H9 (cell line): ENCODE measurements at places on chromosomes 3 and 15. TPM values are rescaled to one million over a fixed set of nuclear protein-coding genes. Genes with fewer than 3 reads are reported as not detected.

- no peak for DNase-seq
Observed at GRCh38 chr3:119417771-119418512, 45.5 kb downstream of the TMEM39A start.

DNA sequence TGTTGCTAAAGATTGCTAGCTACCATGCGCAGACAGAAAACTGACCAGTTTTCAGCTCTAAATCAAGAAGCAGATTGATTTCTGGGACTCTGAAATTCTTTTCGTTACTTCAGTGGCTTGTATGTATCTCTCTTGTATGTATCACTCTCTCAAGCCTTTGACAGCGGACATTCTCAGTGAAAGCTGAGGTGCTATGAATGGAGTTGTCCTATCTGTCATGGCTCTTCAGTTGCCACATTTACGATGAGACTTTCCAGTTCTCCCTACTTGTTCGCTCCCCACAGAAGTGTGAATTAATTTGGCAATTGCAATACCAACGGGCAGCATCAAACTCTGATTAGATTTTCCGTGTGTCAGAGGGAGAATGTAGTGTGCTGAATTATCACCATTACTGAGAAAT lies 432.4 kb downstream of the GRM7 start:
- DNase-seq = no peak

DNA sequence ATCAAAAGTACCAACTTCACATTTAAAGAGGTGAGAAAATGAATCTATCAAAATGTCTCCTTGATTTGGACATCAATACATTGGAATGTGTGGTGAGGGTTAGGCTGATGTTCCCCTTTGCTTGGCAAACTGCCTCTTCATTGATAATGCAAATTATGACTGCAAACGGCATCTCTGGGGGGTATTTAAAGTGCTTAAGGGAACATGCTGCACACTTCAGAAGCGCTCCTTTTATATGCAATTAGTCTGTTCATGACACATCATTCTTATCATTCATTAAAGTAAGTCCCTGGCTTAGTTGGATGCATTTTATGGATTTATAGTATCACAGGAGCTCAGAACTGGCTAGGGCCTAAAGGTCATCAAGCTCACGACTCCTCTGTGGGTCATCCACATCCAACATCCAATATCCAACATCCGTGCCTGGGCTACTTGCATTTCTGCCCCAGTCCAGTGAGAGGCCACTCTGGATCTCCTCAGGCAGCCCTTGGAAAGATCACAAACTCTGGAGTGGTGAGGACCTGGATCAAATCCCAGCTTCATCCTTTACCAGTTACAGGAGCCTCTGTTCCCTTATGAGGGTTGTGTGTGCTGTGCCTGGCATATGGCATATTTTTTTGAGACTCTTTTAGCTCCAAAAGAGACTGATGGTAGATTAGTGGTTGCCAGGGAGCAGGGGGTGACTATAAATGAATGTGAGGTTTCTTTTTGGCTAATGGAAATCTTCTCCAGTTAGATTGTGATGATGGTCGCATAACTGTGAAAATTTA lies 136.8 kb upstream of the FOXB1 start:
- DNase-seq = no peak

DNA sequence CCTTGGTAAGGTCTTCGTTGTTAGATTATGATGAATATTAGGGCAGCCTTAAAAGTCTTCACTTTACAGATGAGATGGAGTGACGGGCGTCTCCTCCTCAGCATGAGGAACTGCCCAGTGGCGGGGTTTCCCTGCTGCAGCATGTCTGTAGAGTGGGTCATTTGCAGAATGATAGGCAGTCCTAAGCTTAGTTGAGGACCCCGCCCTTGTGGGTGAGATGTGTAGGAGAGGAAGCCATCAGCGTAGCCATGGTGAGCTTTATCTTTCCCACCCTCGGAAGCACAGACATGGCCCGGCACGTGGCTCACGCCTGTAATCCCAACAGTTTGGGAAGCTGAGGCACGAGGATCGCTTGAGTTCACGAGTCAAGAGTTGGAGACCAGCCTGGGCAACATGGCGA lies 877 bp downstream of the NIT2 start:
- peak; percentile 41 for DNase-seq

- no peak for DNase-seq
Observed at GRCh38 chr15:35755237-35755802, 209.4 kb upstream of the DPH6 start.

DNA sequence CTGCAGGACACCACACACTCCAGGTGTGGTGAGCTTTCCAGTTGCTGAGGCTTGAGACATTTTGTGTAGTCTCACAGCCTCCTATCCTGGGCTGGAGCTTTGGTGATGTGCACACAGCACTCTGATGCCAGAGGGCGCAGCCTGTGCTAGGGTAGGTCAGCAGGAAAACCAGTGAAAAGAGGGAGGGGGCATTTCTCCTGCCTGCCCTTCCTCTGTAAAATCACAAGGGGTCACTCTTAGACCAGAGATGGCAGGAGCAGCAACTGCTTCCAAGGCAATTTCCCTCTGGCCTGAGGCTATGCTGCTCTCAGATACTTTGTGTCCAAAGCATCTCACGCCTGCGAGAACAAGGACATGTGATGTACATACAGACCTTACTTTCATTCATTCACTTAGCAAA lies 16.5 kb upstream of the MUSTN1 start:
- DNase-seq = peak; percentile 81

DNA sequence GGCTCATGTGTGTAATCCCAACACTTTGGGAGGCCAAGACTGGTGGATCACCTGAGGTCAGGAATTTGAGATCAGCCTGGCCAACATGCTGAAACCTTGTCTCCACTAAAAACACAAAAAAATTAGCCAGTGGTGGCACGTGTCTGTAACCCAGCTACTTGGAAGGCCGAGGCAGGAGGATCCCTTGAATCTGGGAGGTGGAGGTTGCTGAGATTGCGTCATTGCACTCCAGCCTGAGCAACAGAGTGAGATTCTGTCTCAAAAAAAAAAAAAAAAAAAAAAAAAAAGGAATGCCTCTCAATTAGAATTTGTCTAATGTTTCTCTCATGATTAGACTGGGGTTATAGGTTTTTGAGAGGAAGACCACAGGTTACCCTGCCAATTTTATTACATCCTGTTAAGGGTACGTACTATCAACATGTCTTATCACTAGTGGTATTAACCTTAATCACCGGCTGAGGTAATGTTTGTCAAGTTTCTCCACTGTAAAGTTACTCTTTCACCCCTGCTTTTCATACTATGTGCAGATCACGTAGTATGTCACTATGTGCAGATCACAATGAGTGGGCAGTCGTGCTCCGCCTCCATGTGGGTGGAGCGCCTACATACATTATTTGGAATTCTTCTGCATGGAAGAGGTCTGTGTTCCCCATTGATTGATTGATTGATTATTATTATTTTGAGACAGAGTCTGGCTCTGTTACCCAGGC lies 6.2 kb upstream of the RPAP1 start:
- DNase-seq = no peak

PTX3 gene
- 0.11 and 0.22 TPM in 2 replicates for total RNA-seq

KNG1 gene
- total RNA-seq = not detected in 2 replicates

RAB7A gene
- total RNA-seq = 155 and 169 TPM in 2 replicates

SLC7A14 gene
- total RNA-seq = 0.39 and 0.42 TPM in 2 replicates
